IMR-90 (cell line): ENCODE measurements at places on chromosomes 16 and 17. TPM values are rescaled to one million over a fixed set of nuclear protein-coding genes. Genes with fewer than 3 reads are reported as not detected.

GRCh38 chr16:10575506-10576130 is 4.8 kb downstream of the EMP2 start:
- no peak for DNase-seq

DNA sequence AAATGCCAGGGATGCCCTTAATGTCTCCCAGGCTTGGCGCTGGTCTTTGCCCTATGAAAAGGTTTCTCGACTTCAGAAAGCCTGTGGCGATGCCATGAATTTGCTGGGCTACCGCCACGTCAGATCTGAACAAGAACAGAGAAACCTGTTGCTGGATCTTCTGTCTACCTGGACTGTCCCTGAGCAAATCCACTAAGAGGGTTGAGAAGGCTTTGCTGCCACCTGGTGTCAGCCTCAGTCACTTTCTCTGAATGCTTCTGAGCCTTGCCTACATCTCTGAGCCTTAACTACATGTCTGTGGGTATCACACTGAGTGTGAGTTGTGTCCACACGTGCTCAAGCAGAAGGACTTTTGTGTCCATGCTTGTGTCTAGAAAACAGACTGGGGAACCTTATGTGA is 11.4 kb downstream of the CHST4 start:
- DNase-seq, result peak; percentile 41

DNA sequence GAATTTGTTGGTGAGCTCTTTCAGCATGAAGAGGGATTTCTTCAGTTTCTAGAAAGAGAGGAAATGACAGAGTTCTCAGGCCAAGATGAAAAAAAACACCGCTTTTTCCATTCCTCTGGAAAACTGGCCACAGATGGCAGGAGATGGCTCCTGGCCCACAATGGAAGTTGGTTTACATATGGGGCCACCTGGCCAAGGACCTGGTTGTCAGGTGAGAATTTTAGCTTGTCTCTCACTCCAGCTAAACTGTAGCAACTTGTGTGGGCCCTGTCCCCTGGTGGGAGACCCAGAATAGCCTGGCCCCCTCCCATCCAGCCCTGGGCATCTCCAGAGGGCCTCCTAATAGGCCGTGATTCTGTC is 33.6 kb downstream of the LGALS9 start:
- no peak for DNase-seq

GNAO1 gene
- under 0.01 TPM in 1 of 2 replicates, not detected in the other for total RNA-seq

DNA sequence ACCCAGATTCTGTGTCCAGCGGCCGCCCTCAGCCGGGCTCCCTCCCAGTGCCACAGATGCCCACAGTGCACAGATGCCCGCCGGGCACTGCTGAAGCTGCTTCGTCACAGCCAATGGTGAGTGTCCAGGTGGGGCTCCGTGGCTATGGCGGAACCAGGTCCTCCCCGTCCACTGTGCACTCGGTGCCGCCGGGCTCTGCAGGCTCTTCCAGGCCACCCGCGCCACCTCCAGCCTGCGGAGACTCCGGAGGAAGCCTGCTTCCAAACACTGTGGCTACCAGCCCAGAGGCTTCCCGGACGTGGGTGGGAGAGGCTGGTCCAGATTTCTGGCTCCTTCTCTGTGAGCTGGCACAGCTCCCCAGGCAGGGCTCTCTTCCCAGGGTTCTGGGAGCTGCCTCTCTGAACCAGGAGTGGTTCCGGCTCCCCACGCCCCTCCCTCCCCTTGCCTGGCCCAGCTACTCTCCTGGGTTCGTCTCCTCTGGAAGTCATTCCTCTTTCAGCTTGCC is 2.8 kb upstream of the PYCR1 start:
- no peak for DNase-seq

- DNase-seq, result no peak
Observed at GRCh38 chr17:50778471-50778870, 11.2 kb upstream of the ANKRD40CL start.
